Stimulated activated CD4-positive, alpha-beta T cell treated with anti-CD3 and anti-CD28 coated beads, Interleukin-2, amount 100 ng/mL, for 24 hours (primary cell): ENCODE measurements at places on chromosomes 3 and 15.
A peak's percentile ranks its signal among the peaks of the same experiment; 100 is the strongest.

DNA sequence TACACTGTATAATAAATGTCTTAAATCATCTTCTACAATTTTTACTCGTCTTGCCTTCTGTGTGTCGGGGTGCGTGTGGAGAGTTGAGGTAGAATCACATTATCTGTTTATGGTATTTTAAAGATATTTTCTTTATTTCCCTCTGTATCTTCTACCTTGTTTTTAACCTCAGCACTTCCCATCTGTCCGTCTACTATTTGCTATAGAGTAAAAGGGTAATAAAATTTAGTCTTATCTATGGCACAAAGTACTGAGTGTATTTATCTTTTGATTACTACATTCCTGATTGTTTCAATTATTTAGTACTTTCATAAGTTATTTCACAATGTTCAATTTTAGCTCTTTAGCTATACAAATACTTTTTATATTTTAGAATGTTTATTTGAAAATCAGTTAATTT is 62.2 kb downstream of the TRPC1 start:
- no peak for DNase-seq

DNA sequence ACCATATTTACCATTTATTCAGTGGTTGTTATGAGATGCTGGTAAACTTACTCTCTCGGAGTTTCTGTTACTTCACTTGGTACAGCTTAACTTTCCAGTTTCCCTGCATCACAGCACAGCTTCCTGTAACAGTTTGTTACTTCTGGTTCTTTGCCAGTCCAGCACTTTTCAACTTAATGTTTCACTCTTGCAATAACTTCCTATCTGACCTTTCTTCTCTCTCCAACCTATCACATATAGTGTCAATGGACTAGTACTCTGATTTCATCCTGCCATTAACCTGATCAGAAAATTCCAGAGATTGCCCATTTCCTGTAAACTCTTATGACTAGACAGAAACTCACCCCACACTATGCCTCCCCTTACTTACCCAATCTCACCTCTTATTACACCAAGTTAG is 3.9 kb upstream of the ATP11B start:
- no peak for DNase-seq

GRCh38 chr3:157632075-157632474 is 128.9 kb upstream of the VEPH1 start:
- no peak for DNase-seq

DNA sequence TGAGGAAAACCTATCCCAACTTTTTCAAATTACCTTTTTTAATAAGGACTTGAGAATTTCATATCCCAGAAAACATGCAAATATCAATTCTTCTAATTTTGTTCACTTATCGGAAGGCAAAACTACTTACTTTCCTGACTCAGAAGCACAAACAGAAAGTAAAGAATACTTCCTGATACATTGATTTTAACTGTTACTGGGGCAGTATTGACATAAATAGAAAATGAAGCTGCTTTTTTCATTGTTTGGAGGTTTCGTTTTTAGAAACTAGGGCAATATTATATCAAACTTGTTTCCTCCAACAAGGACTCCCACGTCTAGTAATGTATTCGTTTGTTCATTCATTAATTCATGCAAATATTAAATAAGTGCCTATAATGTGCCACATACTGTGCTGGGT is 19.1 kb downstream of the PAQR9 start:
- DNase-seq, result no peak

GRCh38 chr3:143450632-143451031 is 331.1 kb downstream of the CHST2 start:
- no peak for DNase-seq

DNA sequence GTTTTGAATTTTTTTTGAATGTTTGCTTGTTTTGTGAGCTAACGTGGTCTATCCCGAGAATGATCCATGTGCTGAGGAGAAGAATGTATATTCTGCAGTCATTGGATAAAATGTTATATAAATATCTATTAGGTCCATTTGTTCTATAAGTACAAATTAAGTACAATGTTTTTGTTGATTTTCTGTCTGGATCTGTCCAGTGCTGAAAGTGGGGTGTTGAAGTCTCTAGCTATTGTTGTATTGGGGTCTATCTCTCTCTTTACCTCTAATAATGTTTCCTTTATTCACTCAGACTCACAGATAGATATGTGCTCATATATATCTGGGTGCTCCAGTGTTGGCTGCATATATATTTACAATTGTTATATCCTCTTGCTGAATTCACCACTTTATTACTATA is 144.8 kb upstream of the SETMAR start:
- no peak for DNase-seq

GRCh38 chr3:73353649-73354217 is 271.0 kb downstream of the PDZRN3 start:
- DNase-seq, result no peak

- no peak for DNase-seq
These were observed 15.5 kb upstream of the CMTM7 start for GRCh38 chr3:32376115-32376514.

DNA sequence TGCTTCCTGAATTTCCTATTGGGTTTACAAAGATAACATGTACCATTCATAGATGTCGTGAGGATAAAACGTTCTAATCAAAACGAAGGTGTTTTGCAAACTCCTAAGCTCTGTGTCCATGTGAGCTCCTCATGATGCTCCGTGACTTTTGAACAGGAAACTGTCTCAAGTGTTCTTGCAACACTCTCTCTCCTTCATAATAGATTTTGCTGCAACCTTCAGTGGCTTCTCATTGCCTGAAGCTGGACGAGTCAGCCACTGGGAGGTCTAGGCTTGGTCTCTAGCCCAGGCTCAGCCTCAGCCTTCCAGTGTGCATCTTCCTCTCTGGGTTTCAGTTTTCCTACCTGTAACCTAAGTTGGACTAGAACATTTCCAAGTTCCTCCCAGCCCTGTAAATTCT is 18.7 kb upstream of the BCL2A1 start:
- DNase-seq, result no peak

DNA sequence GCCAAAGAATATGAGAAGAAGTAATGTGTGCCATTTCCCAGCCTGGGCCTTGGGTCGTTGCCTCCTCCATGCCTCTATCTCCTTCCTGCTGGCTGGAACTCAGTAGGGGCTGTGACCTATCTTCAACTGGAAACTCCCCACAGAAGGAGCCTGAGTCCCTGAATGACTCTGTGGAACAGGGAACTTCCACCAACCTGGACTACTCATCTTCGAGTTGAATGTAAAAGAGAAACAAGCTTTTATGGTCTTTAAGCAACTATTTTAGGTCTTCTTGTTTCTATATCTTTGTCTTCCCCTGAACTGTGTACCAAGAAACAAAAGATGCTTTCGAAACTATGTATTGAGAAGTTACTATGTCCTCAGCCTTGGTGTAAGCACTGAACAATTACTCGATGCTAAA is 355.3 kb upstream of the NR2F2 start:
- no peak for DNase-seq

DNA sequence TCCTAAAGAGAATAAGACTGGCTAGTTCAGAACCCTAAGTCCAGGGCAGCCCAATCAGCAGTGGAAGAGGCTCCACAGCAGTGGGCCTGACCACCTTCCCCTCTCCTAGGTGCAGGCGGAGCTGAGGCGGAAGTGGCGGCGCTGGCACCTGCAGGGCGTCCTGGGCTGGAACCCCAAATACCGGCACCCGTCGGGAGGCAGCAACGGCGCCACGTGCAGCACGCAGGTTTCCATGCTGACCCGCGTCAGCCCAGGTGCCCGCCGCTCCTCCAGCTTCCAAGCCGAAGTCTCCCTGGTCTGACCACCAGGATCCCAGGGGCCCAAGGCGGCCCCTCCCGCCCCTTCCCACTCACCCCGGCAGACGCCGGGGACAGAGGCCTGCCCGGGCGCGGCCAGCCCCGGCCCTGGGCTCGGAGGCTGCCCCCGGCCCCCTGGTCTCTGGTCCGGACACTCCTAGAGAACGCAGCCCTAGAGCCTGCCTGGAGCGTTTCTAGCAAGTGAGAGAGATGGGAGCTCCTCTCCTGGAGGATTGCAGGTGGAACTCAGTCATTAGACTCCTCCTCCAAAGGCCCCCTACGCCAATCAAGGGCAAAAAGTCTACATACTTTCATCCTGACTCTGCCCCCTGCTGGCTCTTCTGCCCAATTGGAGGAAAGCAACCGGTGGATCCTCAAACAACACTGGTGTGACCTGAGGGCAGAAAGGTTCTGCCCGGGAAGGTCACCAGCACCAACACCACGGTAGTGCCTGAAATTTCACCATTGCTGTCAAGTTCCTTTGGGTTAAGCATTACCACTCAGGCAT is 33.7 kb downstream of the VIPR1 start:
- peak; percentile 46 for DNase-seq

GRCh38 chr15:64883100-64883581 is 28.6 kb upstream of the ANKDD1A start:
- no peak for DNase-seq

DNA sequence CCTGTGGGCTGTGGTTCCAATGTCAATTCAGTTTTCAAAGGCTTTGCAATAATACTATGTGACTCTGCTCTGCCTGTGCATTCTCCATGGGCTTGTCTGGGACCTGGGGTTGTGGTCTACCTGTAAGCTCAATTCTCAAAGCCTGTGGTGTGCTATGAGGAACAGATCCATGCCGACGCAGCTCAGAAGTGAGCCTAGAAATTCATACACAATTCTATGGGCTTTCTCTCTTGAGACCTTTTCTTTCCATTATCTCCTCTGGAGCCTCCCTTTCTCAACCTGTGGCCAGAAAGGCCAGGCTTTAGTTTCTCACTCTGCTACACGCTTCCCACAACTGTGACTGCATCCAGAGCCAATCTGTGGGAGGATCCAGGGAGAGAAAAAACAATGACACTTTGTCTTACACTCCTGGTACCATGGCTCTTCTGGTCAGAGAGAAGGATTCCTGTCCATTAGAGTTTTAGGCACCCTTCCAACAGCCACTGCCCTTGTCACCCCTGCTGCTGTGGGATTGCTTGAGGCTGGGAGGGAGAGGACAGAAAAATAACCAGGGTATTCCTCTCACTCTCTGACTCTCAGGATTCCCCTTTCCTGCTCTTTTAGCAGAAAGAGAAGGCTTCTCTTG is 34.1 kb upstream of the KLF13 start:
- DNase-seq, result peak; percentile 15

DNA sequence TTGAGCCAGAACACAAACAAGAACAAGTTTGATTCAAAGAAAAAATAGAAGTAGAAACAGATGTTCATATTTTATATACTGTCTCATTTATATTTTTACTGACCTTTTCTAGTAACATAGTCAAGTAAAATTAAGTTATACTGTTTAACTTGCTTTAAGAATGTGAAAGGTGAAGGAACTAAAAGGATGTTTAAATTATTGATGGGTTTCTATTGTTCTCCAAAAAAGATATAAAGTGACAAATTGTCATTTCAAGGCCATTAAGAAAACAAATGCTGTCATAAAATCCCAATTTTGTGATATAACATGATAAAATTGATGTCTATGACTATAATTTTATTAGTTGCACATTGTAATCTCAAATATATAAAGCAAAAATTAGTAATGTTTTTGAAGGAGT is 7.3 kb downstream of the GPR149 start:
- no peak for DNase-seq

GRCh38 chr15:40183636-40184463 is 23.0 kb downstream of the BUB1B start:
- DNase-seq, result no peak

- DNase-seq, result no peak
These were observed 3.1 kb downstream of the MESP1 start for GRCh38 chr15:89747708-89748682.

DNA sequence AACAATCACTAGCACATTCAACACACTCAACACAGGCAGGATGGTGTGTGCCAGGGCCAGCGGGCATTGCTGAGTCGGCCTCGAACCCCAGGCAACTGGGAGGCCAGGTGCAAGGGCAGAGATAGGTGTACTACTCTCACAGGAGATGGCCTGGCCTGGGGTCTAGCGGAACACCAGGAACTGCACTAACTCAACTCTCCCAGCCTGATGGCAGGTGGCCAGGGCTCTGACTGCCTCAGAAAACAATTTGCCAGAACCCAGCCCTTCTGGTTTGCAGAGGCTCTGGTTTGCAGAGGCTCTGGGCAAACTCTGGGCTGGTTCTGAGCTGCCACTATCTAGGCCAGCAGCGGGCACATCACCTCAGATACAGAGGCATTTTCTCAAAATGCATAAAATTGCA is 229.2 kb upstream of the CHRNA7 start:
- no peak for DNase-seq

DNA sequence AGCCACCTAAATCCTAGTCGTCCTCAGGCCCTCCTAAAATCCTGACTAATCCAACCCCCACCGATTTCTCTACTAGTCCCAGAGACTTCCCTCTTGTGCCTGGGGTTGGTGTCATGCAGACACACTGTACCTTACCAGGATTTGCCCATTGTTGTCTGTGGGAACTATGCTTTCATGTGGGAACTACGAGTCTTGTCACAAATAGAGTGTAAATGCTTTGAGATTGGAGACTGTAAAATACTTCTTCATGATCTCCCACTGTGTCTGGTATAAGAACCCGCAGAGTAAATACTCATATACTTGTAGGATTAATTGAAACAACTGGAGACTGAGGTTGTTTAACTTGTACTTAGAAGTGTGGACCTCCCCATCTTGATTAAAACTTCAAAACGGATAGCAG is 11.2 kb downstream of the B3GNT5 start:
- DNase-seq, result no peak

DNA sequence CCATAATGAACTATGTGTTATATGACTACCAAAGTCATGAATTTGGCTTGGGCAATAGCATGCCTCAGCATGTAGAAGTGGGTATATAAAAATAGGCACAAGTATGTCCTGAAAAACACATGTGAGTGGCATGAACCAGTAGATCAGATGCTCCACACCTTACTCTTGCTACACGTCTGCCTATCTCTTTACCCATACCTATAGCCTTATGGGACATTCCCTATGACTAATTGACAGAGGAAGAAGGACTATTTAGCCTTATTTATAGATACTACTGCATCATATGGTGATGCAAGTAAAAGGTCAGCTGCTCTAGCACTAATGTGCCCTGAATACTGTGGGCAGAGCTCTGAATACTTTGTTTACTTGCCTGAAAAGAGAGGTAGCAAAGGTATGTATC is 81.0 kb upstream of the ZPLD1 start:
- DNase-seq, result no peak

DNA sequence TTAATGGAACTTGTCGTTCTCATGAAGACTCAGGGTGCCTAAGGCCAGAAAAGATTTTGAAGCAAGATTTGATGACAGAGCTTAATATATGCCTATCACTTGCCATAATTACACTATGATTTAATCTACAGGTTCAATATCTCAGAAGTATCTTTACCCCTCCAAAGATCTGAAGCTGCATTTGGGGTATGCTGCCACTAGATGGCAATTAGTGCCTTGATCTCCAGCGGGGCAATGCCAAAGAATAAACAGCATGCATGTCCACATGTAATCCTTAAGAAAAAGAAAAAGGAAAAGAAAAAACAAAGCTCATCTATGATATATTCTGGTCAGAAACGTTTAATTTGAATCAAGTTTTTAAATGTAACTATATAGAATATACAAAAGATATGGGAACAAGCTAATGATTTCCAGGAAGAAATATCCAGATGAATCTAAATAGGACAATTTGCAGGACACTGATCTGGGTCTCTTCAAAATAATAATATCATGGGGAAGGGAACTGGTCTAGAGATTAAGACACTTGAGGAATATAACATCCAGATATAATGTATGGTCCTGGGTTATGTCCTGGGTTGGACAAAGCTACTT is 55.0 kb upstream of the SOX14 start:
- DNase-seq, result no peak
